ENCODE measurements at places on chromosomes 16 and 17.

DNA sequence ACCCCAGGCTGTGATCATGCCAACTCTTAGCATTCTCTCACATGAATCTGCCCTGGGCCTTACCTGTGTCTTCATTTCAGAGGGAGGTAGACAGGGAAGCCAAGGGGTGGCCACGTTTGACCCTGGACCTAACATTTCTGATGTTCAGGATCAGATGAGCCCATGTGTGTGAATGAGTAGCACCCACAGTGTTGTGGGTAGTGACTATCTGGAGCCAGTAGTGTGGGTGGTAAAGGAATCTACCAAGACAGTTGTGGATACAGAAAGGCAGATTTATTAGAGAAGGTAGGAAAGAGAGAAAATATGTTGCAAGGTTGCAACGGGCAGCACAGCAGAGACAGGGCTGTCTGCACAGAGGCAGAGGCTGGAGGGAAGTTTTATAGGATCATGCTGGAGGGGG lies 60.5 kb downstream of the TK2 start:
- DNase-seq, result no peak

DNA sequence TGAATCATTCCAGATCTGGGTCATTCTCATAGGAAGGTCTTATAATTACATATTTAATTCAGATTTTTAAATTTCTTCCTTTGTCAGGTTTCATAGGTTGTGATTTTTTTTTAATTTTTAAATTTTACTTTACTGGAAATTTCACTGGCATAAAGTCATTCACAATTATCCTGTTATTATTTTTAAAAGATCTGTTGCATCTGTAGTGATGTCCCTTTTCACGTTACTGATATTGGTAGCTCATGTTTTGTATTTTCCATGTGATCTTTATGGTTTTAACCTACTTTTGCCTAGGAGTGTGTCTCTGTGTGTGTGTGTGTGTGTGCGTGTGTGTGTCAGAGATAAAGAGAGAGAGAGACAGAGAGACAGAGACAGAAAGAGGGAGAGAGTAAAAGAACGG lies 216.6 kb upstream of the KCNJ16 start:
- DNase-seq, result no peak

- no peak for DNase-seq
Measured at GRCh38 chr16:60166-60565, 6.5 kb downstream of the SNRNP25 start.

- DNase-seq, result no peak
Measured at GRCh38 chr16:85360323-85361277, 248.3 kb upstream of the CIBAR2 start.

DNA sequence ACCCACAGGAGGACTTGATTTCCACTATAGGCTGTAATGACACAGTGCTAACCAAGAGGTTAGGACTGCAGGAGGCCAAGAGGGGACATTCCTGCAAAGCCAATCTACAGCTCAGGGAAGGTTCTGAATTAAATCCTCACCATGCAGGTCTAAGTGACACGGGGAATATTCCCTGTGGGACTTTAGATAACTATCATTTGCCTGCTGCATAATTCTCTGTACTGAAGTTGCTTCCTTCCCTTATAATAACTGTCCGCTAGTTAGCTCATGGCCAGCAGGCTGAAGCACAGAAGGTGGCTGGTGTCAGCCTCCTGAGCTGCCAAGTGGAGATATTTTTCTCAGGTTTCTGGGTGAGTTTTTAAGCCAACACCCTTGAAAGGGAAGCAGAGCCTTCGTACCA lies 74.6 kb upstream of the SOX9 start:
- no peak for DNase-seq

DNA sequence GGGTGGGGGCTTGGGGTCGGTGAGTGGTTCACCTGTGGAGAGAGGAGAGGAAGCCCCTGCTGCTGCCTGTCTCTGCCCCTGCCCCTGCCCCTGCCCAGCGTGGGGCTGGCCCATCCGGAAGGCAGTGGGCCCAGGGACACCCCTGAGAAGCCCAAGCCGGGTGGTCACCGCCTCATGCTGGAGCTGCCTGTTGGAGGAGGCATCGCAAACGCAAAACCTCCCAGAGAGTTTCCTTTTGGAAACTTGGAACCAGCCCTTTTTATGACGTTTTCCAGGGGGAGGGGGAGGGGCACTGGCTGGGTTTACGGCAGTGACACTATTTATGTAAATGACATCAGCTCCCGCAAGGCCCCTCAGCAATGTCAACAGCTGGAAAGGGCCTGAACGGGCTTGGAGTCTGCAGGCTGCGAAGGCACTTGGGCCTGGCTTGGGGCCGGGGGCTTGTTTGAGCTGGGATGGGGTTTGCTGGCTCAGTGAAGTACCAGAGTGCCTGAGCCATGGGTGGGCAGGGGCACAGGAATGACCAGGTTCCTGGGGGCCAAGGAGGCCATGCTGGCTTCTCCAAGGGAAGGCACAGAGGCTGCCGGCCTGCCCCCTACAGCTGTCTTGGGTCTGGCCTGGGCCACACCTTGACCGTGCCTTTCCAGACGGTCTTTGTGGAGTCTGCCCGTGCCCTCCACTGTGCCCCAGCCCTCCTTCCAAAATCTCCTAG lies 219.5 kb downstream of the NTN1 start:
- no peak for DNase-seq

GRCh38 chr17:66779237-66779606 lies 55.7 kb upstream of the CACNG5 start:
- DNase-seq, result no peak

- no peak for DNase-seq
Measured at GRCh38 chr17:74116087-74116717, 87.3 kb upstream of the RPL38 start.

- no peak for DNase-seq
Measured at GRCh38 chr16:72913551-72913950, 134.4 kb downstream of the ZFHX3 start.

DNA sequence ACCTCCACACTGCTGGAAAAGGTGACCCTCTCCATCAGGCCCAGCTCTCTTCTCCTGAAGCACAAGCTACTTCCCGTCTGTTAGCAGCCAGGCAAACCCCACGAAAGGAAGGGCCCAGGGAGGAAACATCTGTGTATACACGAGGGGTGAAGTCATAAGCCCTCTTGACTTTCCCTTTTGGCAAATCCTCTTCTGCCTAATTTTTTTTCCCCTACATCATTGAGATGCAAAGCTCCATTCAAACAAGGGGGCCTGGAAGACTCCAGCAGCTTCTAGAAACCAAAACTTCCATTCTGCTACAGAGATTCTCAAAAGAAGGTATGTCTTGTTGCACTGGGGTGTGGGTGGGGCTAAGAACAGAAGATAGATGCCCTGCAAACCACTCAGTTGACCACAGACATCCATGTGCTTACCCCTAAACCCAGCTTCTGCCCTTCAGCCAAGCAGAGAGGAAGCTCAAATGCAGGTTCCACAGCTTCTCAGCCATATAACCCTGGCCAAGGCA lies 145.6 kb upstream of the RCVRN start:
- no peak for DNase-seq

DNA sequence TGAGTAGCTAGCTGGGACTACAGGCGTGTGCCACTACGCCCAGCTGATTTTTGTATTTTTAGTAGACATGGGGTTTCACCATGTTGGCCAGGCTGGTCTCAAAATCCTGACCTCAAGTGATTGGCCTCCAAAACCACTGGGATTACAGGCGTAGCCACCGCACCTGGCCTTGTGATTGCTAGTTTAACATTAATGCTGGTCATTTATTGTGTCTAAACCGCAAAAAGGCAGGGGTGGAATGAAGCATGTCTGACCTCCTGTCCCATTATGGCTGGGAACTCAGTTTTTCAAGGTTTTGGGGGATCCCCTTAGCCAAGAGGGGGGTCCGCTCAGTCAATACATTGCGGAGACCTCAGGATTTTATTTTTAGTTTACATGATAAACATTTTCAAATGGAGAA lies 10.7 kb upstream of the CNGB1 start:
- DNase-seq, result no peak

DNA sequence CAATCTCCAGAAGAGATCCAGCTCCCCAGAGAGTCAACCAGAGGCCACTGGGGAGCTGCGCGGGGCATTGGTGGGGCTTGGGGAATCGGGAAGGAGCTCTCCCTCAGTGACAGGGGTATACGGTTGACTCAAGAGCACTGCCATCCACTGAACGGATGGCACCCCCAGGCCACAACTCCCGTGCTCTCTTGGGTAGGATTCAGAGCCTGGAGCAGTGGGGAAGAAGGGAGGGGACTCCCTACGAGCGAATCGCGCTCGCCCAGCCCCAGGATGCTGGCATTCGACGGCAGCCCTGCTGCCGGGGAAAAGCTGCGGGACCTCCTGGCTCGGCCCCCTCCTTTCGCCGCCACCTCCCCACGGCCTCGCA lies 473 bp upstream of the TPPP3 start:
- no peak for DNase-seq

GRCh38 chr16:20901436-20902112 lies 1.0 kb downstream of the LYRM1 start:
- DNase-seq, result peak; percentile 1

DNA sequence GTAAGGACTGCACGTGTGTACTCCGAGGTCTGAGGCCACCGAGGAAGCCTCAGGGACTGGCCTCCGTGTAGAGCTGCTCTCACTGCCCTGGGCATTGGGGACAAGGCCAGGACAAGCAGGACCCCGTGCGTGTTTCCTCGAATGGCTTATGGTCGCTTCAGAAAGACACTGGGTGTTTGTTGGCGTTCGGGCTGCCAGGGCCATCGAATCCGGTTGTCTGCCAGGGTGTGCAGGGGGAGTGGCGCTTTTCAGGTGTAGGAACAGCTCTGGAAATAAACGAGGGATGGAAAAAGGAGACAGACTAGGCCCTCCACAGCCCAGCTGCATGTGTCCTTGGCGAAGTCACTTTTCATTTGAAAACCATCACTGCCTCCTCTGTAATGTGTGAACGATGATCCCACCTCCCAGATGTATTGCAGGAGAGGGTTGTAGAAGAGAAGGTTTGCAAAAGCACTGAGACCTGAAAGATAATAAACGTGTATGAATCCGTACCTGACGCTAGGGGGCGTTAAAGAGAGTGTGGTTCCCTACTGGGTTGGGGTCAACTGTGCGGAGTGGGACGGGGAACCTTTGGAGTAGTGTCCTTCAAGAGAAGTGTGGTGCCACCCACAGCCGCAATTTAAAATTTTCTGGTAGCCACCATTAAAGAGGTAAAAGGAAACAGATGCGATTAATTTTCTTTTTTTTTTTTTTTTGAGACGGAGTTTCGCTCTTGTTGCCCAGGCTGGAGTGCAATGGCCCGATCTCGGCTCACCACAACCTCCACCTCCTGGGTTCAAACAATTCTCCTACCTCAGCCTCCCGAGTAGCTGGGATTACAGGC lies 2.1 kb upstream of the ZSCAN10 start:
- no peak for DNase-seq

DNA sequence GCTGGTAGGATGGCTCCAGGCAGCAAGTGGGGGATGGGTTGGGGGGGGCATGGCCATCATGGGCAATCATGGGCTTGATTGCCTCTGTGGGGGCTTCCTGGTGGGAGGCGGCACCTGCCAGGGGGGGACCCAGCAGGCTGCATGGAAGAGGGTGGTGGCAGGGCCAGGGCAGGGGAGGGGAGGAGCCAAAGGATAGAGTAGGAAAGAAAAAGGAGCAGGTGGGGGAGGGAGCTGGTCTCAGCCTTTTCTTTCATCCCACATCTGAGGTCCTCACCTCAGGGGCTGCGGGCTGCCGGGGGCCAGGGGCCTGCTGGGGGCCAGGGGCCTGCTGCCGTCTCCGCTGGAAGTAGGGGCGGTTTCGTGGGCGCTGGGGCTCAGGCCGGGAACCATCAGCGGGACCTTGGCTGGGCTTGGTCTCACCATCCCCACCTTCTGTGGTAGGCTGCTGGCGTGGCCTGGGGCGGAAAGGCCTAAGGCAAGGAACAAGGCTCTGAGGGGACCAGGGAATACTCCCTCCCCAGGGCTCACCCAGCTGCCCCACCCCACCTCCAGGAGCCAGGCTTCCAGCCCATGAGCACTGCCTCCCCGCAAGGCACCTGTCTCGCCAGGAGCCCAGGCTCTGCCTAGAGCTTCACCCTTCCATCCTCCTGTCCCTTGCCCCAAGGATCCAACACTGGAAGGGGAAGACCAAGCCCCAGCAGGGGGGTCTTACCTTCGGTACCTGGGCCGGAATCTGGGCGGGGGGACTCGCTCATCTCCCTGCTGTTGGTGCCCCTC lies 5.0 kb downstream of the YBX2 start:
- DNase-seq, result no peak

DNA sequence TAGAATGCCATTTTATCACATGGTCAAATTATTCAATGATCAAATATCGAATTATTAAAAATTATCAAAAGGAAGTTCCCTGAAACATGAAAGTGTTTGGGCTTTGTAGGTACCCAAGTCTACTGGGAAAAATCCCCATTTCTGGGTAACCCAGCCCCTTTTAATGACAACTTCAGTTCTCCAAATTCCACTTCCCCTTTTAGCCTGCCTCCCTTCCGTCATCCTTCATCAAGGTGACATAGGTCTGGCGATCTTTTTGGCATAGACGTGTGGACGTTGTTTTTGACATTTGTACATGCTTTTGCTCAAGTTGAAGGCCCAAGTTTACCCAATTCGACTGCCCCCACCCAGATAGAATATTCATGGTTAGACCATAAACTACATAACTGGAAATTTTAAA lies 660.9 kb downstream of the MAF start:
- no peak for DNase-seq

- no peak for DNase-seq
Measured at GRCh38 chr16:51408357-51408756, 257.3 kb upstream of the SALL1 start.

DNA sequence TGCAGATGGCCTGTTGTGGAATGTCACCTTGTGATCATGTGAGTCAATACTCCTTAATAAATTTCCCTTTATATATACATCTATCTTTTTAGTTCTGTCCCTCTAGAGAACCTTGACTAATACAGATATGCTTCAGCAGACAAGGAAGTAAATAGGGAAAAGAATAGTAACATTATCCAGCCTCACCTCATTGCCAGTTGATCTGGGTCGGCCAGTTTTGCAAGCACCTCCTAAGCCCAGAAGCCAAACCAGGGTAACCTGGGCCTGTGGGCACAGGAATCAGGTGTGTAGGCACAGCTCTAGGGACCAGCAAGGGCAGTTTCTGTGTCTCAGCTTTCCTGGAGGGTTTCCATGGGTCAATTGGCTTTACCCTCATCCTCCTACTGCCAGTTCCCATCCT lies 11.9 kb upstream of the CCL17 start:
- no peak for DNase-seq

- DNase-seq, result no peak
Measured at GRCh38 chr17:17343160-17343735, 40.1 kb downstream of the NT5M start.

DNA sequence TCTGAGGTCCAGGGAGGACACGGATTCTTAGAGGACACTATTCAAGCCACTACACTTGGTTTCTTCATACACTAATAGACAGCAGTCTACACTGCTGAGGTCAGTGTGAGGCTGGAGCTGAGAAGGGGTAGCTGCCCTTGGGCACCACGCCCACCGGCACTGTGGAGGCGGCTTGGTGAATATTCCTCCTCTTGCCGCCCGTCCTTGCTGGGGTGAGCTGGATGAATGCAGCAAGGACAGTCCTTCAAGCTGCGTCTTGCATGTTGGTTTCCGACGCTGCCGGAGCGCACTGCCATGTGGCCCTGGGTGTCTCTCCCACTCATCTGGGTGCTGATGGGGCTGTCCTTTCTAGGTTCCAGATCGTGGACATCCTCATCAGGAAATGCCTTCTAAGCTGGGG lies 2.6 kb downstream of the ZNF205 start:
- no peak for DNase-seq
